Stimulated activated CD8-positive, alpha-beta memory T cell treated with anti-CD3 and anti-CD28 coated beads, Interleukin-7, amount 100 ng/mL, for 1 hour (primary cell): ENCODE measurements at places on chromosomes 7 and 10.

GRCh38 chr7:31107106-31108090 lies 55.3 kb downstream of the ADCYAP1R1 start:
- DNase-seq = no peak

- no peak for DNase-seq
These were observed 340.8 kb downstream of the PHTF2 start for GRCh38 chr7:78139335-78139734.

DNA sequence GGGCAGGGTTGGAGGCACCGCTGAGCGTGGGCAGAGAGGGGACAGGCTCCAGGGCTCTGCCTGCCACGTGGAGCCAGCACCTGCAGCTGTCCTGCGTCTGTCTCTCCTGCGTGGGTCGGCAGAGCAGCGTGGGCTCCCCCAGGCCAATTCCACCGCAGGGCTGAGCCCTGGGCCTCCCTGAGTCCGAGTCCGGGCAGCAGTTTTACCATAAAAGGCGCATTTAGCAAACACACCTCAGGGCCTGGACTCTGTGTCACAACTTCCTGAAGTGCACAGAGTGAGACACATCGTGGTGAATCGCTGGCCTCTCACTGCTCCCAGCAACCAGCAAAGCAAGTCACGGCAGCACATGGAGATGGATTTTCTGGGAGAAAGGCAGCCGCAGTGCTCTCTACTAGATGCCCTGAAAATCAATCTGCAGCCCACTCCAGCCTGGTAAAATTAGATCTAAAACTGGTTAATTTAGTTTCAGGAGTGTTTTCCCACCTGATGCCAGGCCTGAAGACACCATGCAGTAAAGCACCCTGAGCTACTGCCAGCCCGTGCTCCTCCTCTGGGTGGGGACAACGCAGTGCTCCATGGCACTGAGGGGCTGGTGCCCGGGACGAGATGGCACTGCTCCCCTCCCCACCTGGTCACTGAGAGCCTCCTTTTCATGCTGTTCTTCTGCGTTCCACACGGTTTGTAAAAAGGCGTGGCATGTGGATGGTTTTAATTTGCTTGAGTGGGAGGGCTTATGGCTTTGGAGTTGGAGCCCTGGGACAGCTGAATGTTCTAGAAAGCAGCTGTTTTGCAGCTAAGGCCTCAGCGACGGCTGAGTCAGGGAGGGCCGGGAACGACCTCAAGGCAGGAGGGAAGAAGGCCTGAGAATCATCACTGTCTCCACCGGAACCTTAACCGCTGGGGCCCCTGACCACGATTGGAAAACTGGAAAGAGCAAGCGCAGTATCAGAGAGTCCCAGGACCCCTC lies 336.9 kb downstream of the ADARB2 start:
- DNase-seq = no peak

- peak; percentile 33 for DNase-seq
These were observed at the start of gene HTR7 for GRCh38 chr10:90857635-90858460. Gene HTR7, minus strand, starts transcription at chr10:90858039. Its CDS starts 368 bp downstream, at chr10:90857671.

- no peak for DNase-seq
These were observed 314.8 kb downstream of the HPSE2 start for GRCh38 chr10:98920807-98921206.
